Fibroblast of skin of right quadriceps (primary cell): ENCODE measurements at places on chromosomes 7 and 10.
A peak's percentile ranks its signal among the peaks of the same experiment; 100 is the strongest.

DNA sequence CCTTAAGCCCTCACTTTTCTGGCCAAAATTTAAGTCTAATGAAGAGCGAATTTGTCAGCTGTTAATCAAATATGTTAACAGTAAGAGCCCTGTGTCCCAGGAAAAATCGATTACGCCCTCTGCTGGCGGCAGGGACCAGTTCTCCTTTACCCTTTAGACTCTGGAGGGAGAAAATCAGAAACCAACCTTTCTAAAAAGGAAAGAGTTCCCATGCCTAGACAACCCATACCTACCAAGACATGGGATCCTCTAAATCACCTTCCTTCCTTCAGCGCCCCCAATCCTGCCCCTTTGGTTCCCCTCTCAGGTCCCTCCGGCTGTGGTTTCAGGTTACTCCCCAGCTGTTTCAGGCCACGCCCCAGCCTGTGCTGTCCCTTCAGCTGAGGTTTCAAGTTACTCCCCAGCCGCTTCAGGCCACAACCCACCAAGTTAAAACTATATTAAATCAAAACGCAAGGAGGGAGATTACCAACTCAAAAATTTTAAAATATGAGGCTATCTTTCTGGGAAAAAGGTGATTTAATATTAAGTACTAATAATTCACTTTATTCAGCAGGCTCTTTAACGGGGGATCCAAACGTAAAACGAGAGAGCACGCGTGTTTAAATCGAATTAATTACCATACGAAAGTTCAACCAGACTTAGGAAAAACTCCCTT lies 1.4 kb upstream of the AKR1B15 start:
- DNase-seq, result peak; percentile 56

DNA sequence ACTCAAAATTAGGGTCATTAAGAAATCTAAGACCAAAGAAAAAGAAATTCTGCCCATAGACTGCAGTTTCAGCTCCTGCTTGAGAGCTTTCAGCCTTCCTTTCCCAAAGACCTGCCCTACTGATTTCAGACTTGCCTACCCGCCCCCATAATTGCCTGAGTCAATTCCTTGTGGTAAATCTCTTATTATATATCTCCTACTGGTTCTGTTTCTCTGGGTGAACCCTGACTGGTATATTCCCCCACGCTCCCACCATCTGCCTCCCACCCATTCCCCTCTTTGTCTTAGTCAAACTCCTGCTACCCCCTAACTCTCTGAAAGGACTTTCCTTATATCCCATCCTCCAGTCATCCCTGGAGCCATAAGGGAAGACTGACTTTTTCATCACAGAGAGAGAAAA lies 64.7 kb upstream of the MET start:
- DNase-seq, result no peak

DNA sequence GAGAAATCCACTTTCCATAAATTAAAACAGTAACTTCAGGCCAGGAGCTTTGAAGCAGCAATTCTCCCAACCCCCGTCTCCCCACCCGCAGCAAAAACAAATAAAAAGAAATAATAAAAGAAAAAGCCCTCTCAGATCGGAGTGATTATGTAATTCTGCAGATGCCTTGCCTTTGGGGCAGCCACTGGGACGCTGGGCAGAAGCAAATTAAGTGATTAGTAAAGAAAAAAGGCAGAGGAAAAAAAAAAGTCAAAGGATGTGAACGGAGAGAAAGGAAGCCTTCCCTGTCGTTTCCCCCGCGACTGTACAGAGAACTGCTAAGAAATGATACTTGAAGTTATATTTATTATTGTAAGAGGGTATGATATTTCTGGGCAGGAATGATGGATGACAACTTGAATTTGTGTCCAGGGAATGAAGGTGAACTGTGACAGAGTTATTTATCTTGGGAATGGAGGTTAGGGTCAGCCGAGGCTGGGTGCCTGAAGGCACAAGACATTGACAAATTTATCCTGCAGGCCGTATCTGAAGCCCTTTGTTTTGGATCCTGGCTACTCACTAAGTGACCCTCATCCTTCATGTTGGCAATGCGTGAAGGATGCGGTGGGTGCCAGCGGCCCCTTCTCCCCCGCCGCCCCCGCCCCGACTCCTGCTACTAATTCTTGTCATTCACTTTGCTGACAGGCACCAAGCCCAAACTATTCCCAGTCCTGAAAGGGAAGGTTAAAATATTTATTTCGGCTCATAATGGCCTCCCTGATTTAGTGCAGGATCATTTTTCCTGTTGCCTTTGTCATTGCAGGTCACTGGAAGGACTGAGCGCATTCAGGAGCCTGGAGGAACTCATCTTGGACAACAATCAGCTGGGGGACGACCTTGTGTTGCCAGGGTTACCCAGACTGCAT lies 604.0 kb downstream of the LRMDA start:
- no peak for DNase-seq

GRCh38 chr7:120838281-120838682 lies 19.7 kb downstream of the TSPAN12 start:
- no peak for DNase-seq

DNA sequence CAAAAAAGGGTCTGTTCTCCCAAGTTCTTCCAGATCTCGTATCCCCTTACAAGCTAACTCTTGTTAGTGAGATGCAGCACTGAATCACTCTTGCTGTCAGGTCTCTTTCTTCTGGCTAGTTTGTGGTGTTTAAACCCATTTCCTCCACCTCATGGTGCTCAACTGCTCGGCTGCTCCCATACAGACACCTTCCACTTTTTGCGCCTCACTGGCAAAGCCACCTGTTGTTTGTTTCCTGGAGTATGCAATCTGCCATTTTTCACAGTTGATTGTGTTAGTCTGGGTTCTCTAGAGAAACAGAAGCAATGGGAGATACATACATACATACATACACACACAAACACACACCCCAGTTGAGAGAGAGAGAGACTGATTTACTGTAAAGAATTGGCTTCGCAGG lies 124.4 kb upstream of the SP8 start:
- DNase-seq, result no peak

DNA sequence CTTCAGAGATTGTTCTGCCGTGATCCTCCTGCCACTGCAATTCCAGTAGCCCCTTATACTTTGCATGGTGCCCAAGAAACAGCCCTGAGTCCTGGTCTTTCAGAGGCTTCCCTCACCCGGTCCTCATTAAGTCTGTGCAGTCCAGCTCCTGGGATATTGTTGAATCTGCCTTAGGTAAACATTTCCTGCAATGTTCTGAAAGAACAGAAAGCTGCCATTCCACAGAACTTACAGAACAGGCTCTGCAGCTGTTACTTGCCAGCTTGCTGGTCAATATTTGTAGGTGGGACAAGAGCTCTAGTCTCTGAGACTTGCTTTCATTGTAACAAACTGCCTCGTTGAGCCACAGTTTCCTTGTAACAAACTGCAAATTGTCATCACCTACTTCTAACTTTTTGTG lies 115.0 kb upstream of the KIF5B start:
- no peak for DNase-seq

DNA sequence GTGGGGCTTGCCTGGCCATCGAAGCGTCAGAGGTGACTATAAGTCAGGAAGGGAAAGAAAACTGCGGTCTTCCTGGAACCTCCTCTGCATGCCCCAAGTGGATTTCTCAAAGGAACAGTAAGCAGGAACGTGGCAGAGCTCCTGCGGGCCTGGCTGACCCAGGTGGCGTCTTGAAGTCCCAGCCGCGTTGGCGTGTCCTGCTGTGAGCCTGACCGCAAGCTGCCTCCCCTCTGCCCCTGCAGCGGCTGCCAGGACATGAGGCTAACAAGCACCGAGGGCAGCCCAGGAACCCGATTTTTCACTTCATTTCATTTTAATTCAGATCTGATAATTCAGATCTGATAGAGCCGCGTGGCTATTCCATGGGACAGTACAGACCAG lies 55.4 kb downstream of the NKX6-2 start:
- no peak for DNase-seq

DNA sequence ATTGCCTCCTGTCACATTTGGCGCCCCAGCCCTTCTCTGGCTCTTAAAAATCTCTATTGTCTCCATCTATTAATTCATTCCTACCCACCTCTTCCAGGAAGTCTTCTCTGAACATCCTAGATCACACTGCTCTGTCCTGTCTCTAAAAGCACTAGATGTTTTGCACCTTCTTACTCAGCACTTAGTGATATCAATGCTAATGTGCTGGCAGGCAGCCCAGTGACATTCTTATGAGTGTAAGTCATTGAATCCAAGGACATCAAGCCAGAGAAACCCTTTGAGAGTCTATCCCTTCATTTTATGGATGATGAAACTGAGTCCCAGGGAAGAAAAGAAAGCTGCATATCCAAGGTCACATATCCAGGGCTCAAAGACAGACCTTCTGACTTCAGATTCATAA lies 48.3 kb upstream of the PAX2 start:
- peak; percentile 67 for DNase-seq

- DNase-seq, result no peak
These were observed 143.8 kb downstream of the TEX36 start for GRCh38 chr10:125538947-125539731.

DNA sequence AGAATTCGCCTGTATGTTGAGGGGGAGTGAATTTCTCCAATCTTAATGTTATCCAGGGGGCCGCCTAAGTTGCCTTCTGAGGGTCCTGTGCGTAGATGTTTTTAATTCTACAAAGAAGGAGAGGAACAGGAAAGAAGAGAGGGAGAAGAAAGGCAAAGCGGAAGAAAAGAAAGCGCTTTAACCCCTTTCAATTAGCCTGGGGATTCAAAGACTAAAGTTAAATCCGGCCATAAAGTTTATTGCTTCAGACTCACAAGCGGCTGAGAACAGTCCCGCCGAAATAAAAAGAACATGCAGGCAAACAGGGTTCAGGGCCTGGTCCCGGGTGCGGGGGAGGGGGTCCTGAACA lies 4.5 kb downstream of the HOXA5 start:
- no peak for DNase-seq

- no peak for DNase-seq
These were observed 14.1 kb upstream of the DLG5 start for GRCh38 chr10:77940627-77941026.

GRCh38 chr7:66629222-66630062 lies 761 bp downstream of the KCTD7 start:
- no peak for DNase-seq

DNA sequence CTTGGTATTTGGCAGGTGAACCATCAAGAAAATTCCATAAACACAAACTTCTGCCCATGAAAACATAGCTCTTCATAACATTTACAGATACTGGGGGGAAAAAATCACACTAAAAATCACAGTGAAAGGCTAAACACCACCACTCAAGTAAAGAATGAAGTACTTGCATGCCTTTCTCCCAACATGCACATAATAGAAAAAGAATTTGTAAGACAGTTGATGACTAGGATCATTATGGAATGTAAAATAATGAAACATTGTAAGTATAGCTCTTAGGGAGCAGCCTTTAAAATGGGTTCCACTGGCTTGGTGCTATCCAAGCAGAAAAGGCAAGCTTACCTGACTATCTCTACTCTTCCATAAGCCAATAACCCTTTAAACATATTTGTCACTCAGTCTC lies 299.9 kb upstream of the LRRN3 start:
- DNase-seq, result no peak

GRCh38 chr7:149669121-149669818 lies 104.1 kb downstream of the ZNF467 start:
- peak; percentile 31 for DNase-seq

DNA sequence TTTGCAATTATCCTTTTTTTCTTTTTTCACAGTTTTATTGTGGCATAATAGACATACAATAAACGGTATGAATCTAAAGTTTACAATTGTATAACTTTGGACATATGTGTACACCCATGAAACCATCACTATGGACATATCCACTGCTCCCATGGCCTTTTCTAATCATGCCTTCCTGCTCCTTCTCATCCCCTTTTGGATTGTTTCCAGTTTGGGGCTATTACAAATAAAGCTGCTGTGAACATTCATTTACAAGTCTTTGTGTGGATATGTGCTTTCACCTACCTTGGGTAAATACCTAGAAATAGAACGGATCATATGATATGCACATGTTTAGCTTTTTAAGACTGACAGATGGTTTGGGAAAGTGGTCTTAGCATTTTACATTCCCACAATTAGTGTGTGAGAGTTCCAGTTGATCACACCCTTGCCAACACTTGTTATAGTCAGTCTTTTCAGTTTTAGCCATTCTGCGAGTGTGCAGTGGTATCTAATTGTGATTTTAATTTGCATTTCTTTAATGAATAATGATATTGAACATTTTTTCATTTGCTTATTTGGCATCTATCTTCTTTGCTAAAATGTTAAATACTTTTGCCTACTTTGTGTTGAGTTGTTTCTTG lies 120.9 kb upstream of the KAT6B start:
- DNase-seq, result no peak

DNA sequence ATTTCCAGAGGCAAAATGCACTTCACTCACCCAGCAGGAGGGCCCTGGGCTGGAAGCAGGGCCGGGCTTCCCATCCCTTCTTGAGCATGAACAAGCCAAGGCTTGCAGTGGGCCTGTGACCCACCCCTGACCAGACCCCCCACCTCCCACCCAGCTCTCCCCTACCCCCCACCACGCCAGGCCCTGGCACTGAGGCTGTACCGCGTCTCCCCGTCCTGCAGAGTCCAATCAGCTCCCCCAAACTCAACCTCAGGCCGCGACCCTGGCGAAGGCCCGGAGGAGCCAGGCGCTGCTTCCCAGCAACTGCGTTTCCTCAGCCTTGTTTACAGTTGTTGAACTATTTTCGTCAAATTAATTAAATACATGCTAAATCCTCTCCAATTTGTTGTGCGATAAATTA lies 16.9 kb upstream of the MYL10 start:
- DNase-seq, result no peak

- DNase-seq, result no peak
These were observed 3.9 kb downstream of the KLHL7 start for GRCh38 chr7:23109470-23109869.

DNA sequence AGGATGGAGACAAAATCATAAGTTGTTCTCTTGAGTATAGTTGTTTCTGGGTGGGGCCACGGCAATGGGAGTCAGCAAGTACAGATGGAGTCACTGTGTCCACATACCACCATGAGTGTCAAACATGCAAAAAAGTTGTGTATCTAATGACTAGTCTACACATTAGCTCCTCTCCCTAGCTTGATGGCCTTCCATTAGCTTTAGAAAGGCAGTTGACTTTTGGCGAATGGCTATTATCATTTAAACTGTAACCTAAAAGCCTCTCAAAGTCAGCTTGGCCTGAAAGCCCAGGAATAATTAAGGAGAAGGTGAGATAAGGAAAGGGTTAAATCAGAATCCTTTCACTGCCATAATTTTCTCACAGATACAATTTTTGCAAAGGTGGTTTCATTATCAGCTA lies 95.5 kb upstream of the MEOX2 start:
- no peak for DNase-seq

GRCh38 chr7:43926798-43927123 lies 525 bp downstream of the UBE2D4 start:
- no peak for DNase-seq

DNA sequence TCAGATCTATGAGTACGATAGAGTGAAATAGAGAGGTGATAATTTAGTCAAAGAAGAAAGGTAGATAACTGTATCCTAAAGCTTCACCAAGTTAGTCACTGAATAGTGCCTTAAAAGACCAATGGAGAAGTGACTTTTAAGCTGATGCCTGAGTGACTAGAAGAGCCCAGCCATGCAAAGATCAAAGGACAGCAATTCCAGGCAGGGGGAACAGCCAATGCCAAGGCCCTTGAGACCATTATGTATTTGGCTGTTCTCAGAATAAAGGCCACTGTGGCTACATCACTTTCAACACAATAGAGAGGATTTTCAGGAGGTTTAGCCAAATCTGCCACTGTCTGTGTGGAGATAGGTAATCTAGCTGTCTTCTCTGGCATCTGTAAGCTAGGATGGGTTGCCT lies 17.8 kb downstream of the HDAC9 start:
- DNase-seq, result no peak

GRCh38 chr10:34297541-34298345 lies 517.4 kb downstream of the PARD3 start:
- peak; percentile 59 for DNase-seq

GRCh38 chr7:31679574-31680305 lies 7.3 kb upstream of the PPP1R17 start:
- no peak for DNase-seq
